ENCODE measurements at places on chromosomes 7 and 10.

GRCh38 chr7:42614636-42615035 lies 297.2 kb downstream of the C7orf25 start:
- DNase-seq: no peak

DNA sequence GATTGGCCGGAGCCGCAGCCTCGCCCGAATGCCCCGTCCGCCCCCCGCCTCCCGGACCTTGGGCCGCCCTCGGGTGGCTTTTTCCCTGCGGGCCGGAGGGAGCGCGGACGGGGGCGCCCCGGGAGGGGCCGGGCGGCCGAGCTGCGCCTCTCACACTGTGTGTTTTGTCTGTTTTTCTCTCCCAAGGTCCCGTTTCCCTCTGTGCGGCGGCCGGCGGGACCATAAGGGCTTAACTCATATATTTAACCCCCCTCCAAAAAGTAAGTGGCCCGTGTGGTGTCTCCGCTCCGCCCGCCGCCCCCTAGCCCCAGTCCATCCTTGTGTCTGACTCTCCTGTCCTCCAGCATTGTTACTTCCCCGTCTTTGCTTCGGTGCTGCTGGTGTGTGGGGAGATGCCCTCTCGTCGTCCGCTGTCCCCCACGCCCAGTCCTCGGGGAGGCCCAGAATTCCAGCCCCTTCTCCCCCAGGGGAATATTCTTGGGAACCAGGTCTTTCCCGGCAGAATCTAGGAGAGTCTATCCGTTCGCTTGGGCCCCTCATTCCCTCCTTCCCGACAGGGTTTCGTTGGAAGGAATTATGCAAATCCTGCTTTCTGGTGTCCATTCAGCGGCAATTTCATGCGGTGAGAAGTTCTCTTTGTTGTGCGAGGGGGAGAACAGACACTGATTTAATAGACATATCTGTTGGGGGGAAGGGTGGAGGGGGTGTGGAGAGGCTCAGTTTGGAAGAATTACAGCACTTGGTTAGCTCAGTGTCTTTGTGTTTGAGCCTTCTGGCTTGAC lies 1.3 kb downstream of the LCOR start:
- no peak for DNase-seq

DNA sequence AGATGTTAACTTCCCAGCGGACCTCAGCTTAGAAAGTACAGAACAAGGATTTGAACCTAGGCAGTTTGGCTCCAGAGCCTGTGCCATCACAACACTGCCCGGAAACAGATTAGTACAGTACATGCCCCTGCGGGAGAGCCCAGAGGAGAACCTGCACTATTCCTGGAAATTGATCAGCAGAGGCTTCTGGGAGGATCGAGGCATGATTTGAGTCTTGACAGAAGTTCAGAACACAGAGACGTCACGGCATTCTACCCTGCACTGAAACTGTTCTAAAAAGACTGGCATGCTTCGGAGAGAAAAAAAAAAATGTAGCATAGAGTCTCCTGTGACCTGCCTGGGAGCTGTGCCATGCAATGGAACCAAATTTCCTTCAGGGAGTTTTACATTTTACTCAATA lies 9.2 kb upstream of the IL6 start:
- DNase-seq: no peak

GRCh38 chr7:73642834-73643233 lies 18.5 kb upstream of the MLXIPL start:
- no peak for DNase-seq

DNA sequence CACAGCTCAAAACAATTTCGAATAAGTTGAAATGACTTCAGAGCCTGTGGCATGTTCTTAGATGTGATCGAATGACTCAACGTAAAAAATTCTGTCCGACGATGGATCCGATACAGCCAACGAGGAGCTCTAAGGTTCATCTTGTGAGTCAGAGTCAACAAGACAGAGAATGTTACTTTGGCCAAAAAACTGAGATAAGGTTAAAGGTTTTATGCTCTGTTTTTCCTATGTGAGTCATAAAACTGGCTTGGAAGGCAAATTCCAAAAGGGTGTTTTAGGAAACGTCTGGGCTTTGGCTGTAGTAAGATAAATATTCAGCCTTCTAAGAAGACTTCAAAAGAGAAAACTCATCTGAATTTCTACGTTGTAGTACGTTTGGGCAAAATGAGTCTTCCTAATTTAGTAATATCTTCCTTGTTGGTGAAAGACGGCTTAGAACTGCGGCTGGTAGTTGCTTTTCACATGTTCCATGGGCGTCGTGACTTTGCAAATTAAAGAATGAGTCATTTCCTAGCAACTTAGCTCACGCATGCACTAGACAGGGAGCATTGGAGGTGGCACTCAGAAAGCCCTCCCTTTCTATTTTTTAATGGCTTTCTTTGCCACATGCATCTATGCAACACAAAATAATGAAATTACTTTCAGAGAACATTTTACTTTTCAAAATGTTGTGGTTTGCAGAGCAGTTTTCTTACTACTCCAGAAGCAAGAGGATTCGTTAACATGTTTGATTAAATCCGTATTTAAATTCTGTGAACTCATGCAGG lies 28.2 kb downstream of the PFKP start:
- peak; percentile 24 for DNase-seq
